ENCODE measurements at places on chromosomes 2 and 18.

GRCh38 chr2:58992062-58992706 lies 751.1 kb upstream of the FANCL start:
- DNase-seq, result no peak

- DNase-seq, result no peak
These were observed 186.0 kb downstream of the DIS3L2 start for GRCh38 chr2:232147440-232148077.

DNA sequence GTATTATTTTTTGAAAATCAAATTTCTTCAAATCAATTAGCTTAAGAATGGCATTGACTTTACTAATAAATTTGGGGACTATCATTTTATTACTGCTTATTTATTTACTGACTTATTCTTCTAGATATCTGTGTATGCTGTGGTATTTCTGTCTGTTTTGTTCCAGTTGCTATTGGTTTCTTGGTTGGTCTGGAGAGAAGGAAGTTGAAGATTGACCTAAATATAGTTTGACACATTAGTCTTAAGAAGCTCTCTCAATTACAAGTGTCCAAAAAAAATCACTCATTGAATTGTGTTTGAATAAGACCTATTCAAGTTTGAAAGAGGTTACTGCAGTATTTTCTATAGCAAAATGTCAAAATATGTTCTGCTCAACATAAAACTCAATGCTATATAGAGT lies 153.3 kb upstream of the KYNU start:
- no peak for DNase-seq

DNA sequence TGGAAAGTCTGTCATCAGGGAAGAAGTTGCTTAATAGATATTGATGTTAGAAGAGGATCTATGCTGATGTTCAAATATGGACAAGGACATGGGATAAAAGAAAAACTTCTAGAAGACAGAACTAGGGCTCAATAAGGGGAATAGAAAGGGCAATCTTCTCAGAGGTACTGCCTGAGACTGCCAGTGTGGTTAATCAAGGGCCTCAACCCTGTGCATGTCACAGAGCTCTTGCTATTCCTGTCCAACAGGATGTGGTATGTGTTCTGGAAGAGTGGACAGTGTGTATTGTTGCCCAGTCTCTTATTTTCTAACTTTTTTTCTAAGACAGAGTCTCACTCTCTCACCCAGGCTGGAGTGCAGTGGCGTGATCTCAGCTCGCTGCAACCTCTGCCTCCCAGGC lies 27.8 kb upstream of the RNF125 start:
- no peak for DNase-seq

GRCh38 chr2:221649051-221649775 lies 77.1 kb upstream of the EPHA4 start:
- no peak for DNase-seq

DNA sequence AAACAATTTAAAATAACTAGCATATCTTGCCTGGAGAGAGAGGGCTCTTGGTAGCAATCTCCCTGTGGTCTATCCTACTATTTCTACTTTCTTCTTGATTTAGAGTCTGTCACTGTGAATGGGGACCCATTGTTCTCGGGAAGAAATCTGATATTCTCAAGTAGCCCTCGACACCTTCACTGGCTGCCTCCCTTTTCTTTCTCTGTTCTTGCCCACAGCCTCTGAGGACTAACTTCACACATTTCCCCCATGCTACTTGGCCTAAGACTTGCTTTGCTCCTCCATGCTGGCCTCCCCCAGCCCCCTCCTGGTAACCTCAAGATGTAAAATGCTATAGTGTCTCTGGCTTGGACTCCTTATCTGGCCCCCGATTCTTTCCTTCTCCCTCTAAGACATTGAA lies 58.8 kb upstream of the NT5C1B start:
- no peak for DNase-seq

DNA sequence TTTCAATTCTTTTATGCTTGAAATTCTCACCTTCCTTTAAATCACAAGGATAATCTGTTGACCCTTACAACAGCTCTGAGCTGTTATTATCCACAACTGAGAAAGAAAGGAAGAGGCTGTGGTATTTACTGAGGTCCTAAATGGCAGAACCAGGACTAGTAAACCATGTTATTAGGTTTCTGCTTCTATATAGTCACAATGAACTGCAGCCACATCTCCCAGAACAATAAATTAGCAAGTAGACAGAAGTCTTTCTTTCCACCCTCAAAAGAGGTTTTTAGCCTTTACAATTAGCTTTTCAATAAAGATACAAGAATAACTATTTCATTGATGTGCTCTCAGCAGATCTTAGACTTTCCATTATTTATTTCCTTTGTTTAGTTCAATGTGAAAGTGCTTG lies 374.2 kb downstream of the NRXN1 start:
- DNase-seq, result no peak

GRCh38 chr2:190984595-190984994 lies 29.4 kb downstream of the STAT1 start:
- DNase-seq, result no peak

DNA sequence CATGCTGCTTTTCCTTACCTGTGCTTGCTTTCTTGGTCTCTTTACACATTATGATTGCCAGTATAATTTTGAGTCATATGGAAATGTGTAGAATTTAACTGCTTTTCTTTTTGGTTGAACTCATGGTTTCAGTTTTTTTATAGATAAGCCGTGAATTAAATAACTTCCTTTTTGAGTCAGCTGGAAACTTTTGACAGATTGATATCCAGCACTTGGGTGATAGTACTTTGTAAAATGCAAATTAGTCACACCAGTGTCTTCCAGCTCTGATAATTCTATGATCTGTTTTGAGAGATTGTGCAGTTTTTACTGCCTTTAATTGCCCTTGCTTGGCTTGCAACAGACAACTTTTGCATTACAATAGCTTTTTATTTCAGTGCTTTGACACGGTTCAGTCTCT lies 86.4 kb downstream of the NCOA1 start:
- DNase-seq, result no peak

GRCh38 chr2:145741636-145742035 lies 1221.7 kb upstream of the ZEB2 start:
- no peak for DNase-seq

GRCh38 chr18:3998698-3999333 lies 456.3 kb downstream of the DLGAP1 start:
- DNase-seq, result no peak

GRCh38 chr2:201126308-201127151 lies 10.6 kb downstream of the CFLAR start:
- DNase-seq, result no peak

DNA sequence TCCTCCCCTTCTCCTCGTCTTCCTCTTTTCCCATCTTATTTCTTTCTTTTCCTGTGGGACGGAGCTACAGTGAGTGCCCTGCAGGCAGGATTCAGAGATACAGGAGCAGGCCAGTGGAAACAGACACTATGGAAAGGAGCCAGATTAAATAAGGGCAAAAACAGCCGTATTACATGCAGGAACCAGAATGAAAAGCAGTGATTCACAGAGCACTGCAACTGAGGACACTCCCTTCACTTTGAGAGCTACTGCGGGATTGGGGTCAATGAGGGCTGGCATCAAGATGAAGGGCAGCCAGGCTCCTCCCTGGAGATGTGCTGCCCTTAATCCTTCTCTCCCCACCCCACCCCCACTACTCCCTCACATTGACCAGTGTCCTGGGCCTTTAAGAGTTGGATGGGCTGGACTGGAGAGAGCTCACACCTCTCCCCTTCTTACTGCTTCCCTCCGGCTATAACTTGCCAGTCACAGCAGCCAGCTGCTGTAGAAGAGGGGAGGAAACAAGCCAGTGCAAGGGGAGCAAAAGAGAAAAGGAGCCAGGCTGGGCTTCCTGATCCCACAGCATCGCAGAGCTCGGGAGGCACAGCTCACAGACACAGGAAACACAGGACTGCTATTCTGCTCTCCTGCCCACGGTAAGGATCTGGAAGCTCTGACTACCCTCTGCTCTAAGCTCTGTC lies at the start of gene PLCD4:
TSS of gene PLCD4 (plus strand) at position 464 of the 680 bp plus-strand sequence. CDS start 7,841 bp downstream, outside the sequence.
- no peak for DNase-seq

GRCh38 chr2:25790074-25790790 lies 88.1 kb downstream of the ASXL2 start:
- no peak for DNase-seq

- DNase-seq, result no peak
These were observed 17.4 kb downstream of the ZNF24 start for GRCh38 chr18:35326695-35327387.

GRCh38 chr18:64851726-64852125 lies 702.8 kb upstream of the LINC00305 start:
- no peak for DNase-seq

DNA sequence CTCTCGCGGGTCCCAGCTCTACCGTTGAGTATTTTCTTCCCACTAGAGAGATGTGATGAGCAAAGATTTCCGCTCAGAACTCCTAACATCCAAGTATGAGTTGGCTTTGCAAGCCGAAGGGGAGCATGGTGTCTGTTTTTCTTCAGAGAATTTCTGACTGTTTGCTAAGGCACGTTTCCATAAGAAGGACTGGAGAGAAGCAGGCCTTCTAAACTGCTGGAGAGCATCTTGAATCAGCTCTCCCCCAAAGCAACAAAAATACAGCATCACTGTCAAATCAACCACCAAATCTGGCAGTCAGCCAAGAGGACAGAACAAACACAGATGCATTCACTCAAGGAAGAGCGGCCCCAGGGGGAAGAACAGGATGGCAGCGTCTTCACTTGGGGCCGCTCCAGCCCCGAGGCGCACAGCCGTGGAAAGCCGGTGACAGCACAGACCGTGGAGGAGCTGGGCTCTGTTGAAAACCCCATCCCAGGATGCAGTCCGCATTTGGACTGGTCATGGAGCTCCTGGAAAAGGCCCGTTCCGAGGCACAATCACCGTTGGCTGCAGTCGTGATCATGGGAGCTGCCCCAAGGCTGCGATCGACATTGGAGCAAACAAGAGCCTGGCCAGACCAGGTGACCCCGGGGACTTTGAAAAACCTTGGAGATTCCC lies 101.4 kb downstream of the NFATC1 start:
- DNase-seq, result no peak

- DNase-seq, result no peak
These were observed 7.6 kb upstream of the ONECUT2 start for GRCh38 chr18:57427429-57428201.

DNA sequence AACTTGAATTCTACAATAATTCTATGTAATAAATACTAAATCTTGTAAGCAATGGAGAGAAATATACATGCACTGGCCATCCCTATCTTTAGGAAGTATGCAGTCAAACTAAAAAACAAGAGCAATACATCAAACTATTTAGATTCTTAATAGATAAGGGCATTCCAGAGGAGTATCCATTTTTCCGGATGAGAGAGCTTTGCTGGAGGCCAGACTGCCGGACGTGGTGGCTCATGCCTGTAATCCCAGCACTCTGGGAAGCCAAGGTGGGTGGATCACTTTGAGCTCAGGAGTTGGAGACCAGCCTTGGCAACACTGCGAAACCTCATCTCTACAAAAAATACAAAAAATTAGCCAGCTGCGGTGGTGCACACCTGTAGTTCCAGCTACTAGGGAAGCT lies 60.8 kb downstream of the KIF5C start:
- no peak for DNase-seq

- no peak for DNase-seq
These were observed 8.5 kb upstream of the RALBP1 start for GRCh38 chr18:9466846-9467245.

GRCh38 chr2:235725016-235725489 lies 231.2 kb downstream of the AGAP1 start:
- DNase-seq, result no peak

GRCh38 chr2:132670496-132671150 lies 618 bp upstream of the LYPD1 start:
- peak; percentile 19 for DNase-seq

DNA sequence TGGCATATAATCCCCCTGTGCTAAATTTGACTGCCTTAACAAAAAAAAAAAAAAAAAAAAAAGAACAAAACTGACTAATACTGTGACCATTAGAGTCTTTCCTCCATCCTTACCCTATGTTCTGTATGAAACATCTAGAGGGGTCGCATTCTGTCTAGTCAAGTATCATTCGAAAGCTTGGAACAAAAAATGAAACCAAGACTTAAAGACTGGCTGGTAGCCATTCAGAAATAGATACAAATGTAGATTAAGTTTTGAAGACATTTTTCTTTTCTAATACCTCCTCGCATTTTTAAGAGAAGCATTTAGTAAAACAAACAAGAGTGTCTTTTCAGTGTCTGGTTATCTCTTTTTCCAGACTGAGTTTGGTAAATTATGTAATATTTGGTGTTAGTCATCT lies 66.7 kb downstream of the SPATS2L start:
- DNase-seq, result no peak

DNA sequence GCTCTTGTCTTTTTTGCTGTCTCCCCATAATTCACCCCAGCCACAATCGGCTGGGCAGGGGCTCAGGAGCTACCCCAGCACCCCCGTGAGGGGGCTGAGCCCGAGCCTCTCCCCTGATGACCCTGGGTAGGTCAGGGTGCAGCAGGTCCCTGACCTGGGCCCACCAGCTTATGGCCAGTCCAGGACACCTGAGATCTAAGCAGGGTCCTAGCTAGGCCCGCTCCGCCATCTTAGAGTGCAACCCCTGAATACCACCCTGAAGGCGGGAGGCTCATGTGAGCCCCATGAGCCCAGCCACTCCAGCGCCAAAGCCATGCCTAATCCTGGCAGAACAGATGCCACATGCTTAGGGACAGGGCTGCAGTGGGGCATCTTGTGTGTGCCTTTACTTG lies 16.2 kb downstream of the STK25 start:
- no peak for DNase-seq
